ENCODE measurements at places on chromosomes 11 and 22.

DNA sequence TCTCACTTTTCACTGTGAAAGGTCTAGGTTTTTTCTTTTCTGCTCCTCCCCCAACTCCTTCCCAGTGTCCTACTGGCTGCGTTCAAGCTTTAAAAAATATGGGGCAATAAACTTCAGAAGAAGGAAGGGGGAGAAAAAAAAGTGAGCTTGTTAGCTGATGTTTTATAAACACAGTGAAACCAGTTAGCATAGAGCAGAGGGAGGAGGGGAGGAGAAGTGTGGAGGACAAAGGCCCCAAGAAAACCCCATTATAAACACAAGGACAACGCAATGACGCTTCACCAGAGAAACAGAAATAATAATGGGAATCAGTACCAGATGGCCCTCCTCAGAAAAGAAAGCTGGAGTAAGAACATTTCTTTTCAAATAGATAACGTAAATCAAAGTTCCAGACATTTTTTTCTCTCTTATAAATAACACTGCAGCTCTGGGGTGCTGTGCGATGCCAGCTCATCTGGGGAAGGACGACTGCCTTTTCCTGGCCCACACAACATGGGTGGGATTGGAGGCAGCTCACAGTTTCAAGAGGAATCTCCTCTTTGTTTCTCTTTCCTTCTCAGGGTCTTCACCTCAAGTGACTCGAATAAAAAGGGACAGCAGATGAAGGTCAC is 235.4 kb upstream of the NARS2 start:
- DNase-seq = no peak

GRCh38 chr11:28107750-28108618 is at the start of the genes KIF18A and METTL15:
KIF18A (minus strand) TSS chr11:28108156; CDS start chr11:28097947, 10,209 bp downstream.
METTL15 (plus strand) TSS chr11:28108388; CDS start chr11:28113335, 4,947 bp downstream.
- peak; percentile 87 for DNase-seq

DNA sequence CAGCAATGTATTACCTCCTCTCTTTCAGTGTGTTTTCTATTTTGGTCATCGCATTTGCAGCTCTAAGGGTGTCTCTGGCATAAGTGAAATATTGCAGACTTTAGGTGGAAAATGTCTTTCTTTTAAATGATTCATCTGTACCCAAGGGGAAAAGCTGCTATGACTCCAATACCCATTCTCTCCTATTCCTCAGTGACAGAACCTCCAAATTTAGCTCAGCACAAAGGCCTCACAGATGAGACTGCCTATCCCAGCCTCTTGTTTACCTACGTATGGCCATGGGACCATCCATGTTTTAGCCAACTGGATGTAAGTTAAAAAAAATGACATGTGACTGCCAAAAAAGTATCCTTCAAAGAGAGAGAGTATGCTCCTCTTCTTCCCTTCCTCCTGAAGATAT is 7.9 kb downstream of the MTMR2 start:
- no peak for DNase-seq

DNA sequence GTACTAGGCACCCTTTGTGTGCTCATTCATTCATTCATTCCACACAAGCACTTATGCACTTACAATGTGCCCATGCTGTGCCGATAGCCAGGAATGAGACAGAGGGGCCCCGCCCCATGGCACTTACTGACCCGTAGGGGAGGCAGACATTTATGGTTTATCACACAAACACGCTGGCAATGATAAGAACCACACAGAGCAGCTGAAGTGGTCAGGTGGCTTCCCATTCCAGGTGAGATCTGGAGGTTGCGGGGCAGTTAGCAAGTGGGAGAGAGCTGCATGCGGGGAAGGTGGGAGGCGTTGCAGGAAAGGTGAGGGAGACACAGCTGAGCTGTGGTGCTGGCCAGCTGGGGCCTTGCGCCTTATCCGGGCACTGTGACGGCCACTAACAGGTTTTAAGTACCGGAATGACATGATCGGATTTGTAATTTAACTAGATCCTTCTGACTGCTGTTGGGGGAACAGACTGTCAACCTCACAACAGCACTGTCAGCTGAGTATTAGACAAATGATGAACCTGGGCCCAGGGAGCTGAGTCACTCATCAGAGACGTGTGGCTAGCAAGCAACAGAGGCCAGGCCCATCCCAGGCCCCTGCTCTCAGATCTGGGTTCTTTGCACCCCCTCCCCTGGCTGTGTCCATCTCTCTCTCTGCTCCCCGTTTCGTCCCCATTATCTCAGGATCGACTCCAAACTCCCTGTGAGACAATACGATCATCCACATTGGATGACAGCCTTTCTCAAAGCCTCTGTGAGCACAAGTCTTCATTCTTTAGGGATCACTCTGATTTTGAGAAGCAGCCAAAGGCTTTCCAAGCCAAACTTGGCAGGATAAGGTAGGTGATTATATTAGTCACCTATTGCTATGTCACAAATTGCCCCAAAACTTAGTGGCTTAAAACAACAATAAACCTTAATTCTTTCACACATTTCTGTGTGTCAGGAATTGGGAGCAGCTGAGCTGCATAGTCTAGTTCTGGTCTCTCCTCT is 28.4 kb downstream of the RASD2 start:
- DNase-seq = peak; percentile 11

Data from keratinocyte (primary cell).